ENCODE measurements at places on chromosomes 7 and 10. TPM values are rescaled to one million over a fixed set of nuclear protein-coding genes. Genes with fewer than 3 reads are reported as not detected.

Gene SFXN4
- 24.0 TPM for total RNA-seq

DNA sequence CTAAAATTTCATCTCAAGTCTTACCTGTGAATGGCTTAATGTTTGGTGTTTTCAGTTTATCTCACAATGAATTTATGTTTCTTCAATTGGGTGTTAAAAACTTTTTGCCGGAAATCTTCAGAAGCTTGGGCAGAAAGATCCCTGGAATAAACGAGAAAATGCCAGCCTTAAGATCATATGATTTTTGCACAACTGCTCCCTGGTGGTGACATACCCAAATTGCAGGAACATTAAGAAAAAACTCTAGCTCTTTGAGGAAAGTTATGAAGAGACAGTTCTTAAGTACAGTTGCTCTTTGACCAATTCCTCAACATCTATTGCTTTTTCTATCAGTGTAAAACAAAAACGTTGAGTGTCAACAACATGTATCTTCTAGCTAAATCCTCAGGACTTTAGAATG lies 48.2 kb upstream of the CREB5 start:
- no peak for DNase-seq
- H3K4me1 ChIP-seq, result peaks cover 14% of the 10 kb centered on the region
- H3K36me3 ChIP-seq, result peaks cover 12% of the 10 kb centered on the region
- no peak overlapping the region for H3K4me3 ChIP-seq
- H3K27me3 ChIP-seq, result no peaks in the 10 kb centered on the region

- H3K27ac ChIP-seq, result no peak overlapping the region
- H3K4me3 ChIP-seq, result no peak overlapping the region
- no peaks in the 10 kb centered on the region for H3K27me3 ChIP-seq
Observed at GRCh38 chr7:98930464-98930863, 52.1 kb downstream of the TRRAP start.

- no peaks in the 10 kb centered on the region for H3K4me1 ChIP-seq
- H3K4me3 ChIP-seq, result no peak overlapping the region
Observed at GRCh38 chr7:25478925-25479324, 250.6 kb upstream of the NPVF start.

DNA sequence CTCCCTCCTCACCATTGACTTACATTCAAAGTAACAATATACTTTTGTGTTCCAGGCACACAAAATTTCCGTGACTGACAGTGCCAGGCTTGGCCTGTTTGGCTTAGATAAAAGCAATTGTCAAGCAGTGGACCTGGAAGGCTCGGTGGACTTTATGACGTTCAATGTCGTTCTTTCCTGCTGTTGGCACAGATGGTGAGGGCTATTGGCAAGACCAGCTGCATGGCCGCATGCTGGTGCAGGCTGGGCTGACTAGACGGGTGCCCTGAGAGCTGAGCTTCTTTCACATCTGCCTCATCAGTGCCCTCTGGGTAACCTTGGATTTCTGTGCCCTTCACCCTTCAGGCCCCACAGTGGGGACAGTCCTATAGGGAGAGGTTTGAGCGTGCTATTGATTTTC lies 45.2 kb downstream of the WIPF3 start:
- H3K27ac ChIP-seq, result no peak overlapping the region
- DNase-seq, result no peak
- H3K27me3 ChIP-seq, result no peaks in the 10 kb centered on the region
